ENCODE measurements at places on chromosomes 16 and 17. TPM values are rescaled to one million over a fixed set of nuclear protein-coding genes. Genes with fewer than 3 reads are reported as not detected.

CDH11 gene
- total RNA-seq, result not detected

GSDMA gene
- not detected for total RNA-seq

TP53TG3 gene
- total RNA-seq, result not detected

ABCC12 gene
- not detected for total RNA-seq

CCL13 gene
- not detected for total RNA-seq

CCL22 gene
- total RNA-seq, result 52.6 TPM

RDM1 gene
- total RNA-seq, result 2.5 TPM

JPH3 gene
- total RNA-seq, result not detected

FLCN gene
- 30.7 TPM for total RNA-seq

METTL22 gene
- total RNA-seq, result 21.3 TPM

HSPB9 gene
- total RNA-seq, result 0.15 TPM

TBC1D3G gene
- total RNA-seq, result not detected

FNDC8 gene
- total RNA-seq, result 0.16 TPM

SCARF1 gene
- 0.94 TPM for total RNA-seq

ADAM11 gene
- total RNA-seq, result 0.71 TPM

LRRC36 gene
- 0.28 TPM for total RNA-seq

TPSAB1 gene
- not detected for total RNA-seq

HGS gene
- 135 TPM for total RNA-seq

KRTAP1-5 gene
- total RNA-seq, result not detected

KRTAP9-4 gene
- total RNA-seq, result not detected

PRDM7 gene
- not detected for total RNA-seq

RABEP1 gene
- total RNA-seq, result 60.9 TPM

CTRL gene
- 4.9 TPM for total RNA-seq

ADAP2 gene
- total RNA-seq, result 1.7 TPM

VTN gene
- 0.57 TPM for total RNA-seq

BEAN1 gene
- not detected for total RNA-seq

COTL1 gene
- total RNA-seq, result 373 TPM

RAMP2 gene
- total RNA-seq, result not detected

PERCC1 gene
- 0.48 TPM for total RNA-seq

KRT37 gene
- not detected for total RNA-seq
